NCI-H2081 (cell line): ENCODE measurements at places on chromosomes 2 and 18.

DNA sequence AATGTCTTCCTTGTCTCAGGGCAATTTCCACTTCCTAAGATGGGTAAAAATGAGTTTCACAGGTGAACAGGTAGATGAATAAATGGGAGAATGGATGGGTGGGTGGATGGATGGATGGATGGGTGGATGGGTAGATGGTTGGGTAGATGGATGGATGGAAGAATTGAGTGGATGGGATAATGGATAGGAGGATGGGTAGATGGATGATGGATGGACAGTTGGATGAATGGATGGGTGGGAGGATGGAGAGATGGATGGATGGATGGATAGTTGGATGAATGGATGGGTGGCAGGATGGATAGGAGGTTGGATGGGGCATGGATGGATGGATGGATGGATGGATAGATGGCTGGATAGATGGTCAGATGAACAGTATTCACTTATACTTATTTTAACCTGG is 90.9 kb downstream of the LRRC30 start:
- no peak for DNase-seq

DNA sequence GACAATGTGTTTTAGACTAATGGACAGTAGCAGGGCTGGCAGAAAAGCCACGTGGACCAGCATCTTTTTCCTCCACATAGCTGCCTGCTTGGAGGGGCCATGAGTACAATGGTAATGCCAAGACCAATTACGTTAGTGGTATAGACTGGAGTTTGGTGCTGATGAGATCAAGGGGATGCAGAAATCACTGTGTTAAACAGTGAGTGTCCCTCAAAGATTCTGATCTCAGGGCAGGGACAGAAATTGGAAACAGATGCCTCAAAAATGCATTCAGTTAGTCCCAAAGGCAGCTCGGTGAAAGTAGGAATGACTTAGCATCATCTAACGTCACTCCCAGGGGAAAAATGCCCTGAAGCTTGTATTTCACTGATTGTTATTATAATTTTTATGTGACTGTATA is 72.4 kb downstream of the SLC16A14 start:
- DNase-seq, result no peak

GRCh38 chr2:172427256-172427989 is at the start of gene ITGA6:
Gene ITGA6 (plus strand): TSS chr2:172427586.
- peak; percentile 82 for DNase-seq

GRCh38 chr2:171347591-171348032 is 86.2 kb downstream of the METTL8 start:
- no peak for DNase-seq

DNA sequence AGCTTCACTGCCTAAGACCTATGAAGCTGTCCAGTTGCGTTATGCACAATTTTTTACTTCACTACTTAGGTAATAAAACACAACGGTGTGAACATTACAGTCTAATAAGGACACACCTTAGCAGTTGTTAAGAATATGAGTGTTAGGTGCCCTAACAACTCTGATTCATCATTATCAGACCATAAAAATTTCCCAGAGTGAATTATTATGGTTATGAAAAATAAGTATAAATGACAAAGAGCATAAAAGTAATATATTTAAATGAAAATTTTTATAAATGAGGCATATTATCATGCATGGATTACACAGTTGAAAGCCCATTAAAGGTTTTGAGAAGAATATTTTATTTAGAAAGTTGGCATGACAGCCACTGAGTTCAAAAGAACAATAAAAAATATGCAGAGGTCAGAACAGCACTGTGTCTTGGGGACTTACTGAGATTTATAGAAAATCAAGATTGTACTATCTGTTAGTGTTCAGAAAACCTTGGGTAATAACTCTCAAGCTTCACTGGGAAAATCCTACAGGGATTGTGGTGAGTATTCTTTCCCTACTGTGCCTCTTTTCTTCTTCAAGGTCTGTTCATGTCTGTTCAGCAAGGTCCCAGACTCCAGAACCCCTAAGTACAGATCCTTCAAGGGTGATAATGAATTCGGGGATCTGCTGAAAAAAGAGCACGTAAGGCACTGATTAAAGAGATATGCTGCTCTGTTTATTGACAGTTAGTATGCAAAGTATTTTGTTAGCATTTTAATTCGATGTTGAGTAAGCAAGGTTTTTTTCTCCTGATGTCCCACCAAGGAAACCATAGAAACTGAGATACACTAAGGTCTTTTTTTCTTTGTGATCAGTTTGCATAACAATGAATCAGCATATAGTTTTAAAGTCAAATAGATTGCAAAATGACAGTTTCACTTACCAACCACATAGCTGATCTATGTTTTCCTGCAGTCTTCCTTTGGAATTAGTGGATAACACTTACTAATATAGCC is 250.0 kb downstream of the DSEL start:
- DNase-seq, result no peak

DNA sequence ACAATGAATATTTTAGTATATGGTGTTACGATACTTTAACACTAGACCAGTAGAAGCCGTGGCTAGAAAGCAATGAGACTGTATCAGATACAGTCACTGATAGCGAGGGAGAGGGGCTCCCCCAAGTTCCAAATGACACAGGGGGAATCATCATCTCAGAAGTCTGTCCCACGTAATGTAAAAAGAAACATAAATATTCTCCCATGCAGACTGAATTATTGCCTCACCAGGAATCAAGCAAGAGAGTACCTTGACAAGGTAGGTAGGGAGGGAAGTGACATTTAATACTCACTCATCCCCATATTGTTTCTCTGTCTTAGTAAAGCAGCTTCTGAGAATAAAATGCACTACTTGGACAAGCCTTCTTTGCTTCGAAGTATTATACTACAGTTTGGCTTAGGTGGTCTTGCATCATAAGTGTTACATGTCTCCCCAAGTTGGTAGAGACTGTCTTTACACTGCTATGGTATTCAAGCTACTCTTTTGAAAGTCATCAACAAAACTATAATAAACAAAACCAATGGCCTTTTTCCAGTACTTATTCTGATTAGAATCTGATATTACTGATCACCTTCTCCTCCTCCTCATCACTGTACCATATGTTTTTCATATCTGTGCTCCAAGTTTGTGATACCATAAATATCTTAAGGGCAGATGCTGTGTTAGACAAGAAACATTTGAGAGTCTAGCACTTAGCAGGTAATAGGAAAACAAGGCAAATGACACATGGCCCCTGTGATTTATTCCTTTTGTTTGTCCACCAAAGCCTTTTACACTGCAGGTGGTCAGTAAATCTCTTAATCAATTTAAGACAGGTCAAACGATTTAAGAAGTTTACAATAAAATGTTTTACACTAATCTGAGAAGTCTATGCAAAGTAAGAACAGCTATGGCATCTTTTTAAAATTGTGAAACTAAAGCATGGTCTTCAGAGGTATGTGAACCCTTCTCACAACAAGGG is 2.7 kb downstream of the LAPTM4A start:
- DNase-seq, result no peak

- no peak for DNase-seq
These were observed 62.8 kb downstream of the SMIM21 start for GRCh38 chr18:75364512-75365253.

GRCh38 chr2:239181903-239182581 is 218.8 kb downstream of the HDAC4 start:
- DNase-seq, result peak; percentile 90

GRCh38 chr2:32442020-32442467 is 85.2 kb downstream of the BIRC6 start:
- no peak for DNase-seq

GRCh38 chr2:217098435-217098834 is 238.6 kb upstream of the TNP1 start:
- no peak for DNase-seq

DNA sequence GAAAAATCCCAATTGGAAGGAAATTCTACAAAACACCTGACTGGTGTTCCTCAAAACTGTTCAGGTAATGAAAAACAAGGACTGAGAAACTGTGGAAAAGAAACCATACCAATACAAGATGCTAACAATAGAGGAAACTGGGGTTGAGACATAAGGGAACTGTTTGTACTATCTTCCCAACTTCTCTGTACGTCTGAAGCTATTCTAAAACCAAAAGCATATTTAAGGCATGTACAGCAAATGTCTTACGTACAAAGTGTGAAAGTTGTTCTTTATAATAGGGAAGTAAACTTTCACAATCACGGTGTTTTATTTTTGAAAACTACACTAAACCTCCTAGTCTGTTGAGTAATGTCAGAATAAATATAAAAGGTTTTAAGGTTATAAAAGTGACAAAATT is 776.1 kb upstream of the RAB6C start:
- no peak for DNase-seq

DNA sequence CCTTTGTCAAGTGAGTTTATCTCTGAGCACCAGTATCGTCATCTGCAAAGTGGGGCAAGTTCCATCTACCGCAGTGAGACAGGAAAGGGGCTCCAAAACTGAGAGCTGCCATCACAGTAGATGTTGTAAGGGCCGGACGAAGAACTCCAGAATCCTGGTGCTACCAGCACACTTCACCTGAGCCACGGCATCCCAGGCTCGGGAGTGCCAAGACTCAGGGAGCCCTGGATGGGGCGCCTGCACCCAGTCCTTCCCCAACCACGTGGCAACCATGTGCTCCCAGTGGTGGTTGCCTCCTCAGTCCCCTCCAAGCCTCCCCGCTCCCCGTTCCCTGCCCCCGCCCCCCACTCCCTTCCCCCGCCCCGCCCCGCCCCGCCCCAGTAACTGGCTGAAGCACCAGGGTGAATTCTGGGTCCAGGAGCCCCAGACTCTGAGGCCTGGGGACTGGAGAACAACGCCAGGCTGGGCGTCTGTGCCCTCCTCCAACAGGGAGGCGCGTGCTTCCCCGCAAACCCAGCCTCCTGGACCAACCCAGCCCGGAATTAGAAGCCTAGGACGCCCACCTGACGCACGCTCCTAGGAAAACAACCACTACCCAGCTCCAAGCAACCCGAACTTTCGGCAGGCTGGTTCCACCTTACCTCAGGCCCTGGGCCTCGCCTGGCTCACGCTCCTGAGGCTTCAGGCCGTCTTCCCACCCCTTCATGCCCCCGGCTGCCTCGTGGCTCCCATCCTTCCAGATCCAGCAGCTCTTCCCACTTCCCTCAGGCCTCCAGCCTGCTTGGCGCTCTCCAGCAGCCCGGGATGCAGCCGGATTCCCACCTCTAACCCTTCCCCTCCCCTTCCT is 67.6 kb downstream of the LAMA3 start:
- no peak for DNase-seq

- no peak for DNase-seq
These were observed 44.9 kb downstream of the CPO start for GRCh38 chr2:206984206-206984605.
